ENCODE measurements at places on chromosomes 11 and 22.

DNA sequence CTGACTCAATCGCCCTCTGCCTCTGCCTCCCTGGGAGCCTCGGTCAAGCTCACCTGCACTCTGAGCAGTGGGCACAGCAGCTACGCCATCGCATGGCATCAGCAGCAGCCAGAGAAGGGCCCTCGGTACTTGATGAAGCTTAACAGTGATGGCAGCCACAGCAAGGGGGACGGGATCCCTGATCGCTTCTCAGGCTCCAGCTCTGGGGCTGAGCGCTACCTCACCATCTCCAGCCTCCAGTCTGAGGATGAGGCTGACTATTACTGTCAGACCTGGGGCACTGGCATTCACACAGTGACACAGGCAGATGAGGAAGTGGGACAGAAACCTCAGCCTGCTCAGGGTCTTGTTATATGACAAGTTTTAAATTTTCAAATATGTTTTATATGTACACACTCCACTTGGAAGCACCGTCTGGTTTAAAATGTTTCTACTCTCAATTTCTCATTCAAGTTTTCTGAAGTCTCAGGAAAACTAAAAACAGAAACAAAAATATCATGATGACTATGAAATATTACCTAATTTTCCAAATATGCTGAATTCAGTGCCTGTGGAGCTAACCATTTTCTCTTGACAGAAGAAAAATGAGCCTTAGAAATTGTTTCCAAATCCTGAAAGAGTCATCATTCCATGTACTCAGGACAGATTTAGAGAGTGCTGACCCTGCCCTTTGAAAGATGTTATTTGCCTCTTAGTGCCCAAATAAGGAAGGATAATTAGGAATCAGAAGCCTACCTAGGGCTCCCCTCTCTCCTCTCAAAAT, 48.8 kb upstream of the TOP3B start:
- no peaks in the 10 kb centered on the region for H3K36me3 ChIP-seq
- DNase-seq = peak; percentile 38
- H3K4me1 ChIP-seq = peaks cover 54% of the 10 kb centered on the region
- peak overlapping the region; percentile 94 for H3K4me3 ChIP-seq

DNA sequence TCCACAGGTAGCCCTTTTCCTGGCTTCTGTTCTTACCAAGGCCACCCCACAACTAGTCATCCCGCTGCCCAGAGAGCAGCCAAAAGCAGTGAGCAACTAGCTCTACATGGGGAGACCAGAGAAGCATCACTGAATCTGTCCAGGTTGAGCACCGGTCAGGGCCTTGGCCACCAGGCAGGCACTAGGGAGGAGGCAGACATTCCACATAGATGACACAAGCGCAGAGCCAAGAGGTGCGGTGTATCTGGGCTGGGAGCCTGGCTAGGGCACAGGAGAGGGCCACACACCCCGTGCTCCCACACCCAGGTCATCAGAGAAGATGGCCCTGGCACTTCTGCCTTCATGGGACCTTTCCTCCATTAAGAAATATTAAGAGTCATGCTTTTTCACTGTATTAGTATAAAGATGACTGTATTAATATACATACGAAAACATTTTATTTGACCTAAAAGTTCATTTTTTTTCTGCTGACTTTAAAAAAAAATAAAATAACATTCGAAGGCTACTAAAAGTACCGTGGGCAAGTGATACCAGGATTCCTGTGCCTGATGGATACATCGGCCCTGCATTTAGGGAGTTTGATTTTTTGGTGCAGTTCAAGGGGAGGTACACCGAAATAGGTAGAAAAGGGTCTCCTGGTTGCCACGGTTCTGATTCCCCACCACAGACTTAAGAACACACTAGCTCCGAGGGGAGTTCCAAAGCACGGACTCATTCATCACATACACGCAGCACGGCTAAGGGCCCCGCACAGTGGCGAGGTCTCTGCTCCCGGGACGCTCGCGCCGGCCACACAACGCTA, 1.2 kb downstream of the DGCR2 start:
- peaks cover 48% of the 10 kb centered on the region for H3K4me1 ChIP-seq
- H3K27me3 ChIP-seq = no peaks in the 10 kb centered on the region
- H3K27ac ChIP-seq = peak overlapping the region; percentile 55
- peak overlapping the region; percentile 87 for H3K4me3 ChIP-seq
- DNase-seq = no peak

DNA sequence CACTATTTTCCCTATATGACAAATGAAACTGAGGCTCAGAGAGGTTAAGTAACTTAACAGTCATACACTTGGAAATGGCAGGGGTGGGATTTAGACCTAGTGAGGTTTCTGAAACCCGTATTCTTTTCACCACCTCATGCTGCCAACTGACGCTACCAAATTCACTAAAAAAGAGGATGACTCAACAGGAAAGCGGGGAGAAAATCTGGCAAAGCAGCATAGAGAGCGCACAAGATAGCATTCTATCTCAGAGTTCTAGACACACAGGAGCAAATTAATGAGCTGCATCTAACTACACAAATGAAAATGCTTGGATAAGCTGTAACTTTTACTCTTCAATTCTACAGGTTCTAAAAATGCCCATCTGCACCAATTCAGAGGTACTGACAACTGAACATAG, 136.4 kb downstream of the RBFOX2 start:
- H3K36me3 ChIP-seq = no peaks in the 10 kb centered on the region
- DNase-seq = no peak
- peaks cover 20% of the 10 kb centered on the region for H3K27me3 ChIP-seq
- H3K4me1 ChIP-seq = no peaks in the 10 kb centered on the region

GRCh38 chr11:1228101-1228821, 5.4 kb downstream of the MUC5B start:
- no peak for DNase-seq
- no peaks in the 10 kb centered on the region for H3K36me3 ChIP-seq
- no peaks in the 10 kb centered on the region for H3K4me1 ChIP-seq
- no peak overlapping the region for H3K27ac ChIP-seq
- H3K27me3 ChIP-seq = peaks cover 3% of the 10 kb centered on the region

- H3K36me3 ChIP-seq = peaks cover 1% of the 10 kb centered on the region
- no peak for DNase-seq
- H3K27ac ChIP-seq = no peak overlapping the region
- no peak overlapping the region for H3K4me3 ChIP-seq
- H3K27me3 ChIP-seq = peaks cover 15% of the 10 kb centered on the region
Observed at GRCh38 chr22:46512039-46512370, 25.4 kb downstream of the CELSR1 start.

GRCh38 chr22:39565414-39565944, 5.1 kb upstream of the CACNA1I start:
- H3K27ac ChIP-seq = no peak overlapping the region
- H3K4me1 ChIP-seq = peaks cover 17% of the 10 kb centered on the region
- no peak overlapping the region for H3K4me3 ChIP-seq
- DNase-seq = no peak

- peak overlapping the region; percentile 92 for H3K4me3 ChIP-seq
- peaks cover 24% of the 10 kb centered on the region for H3K4me1 ChIP-seq
- peaks cover 9% of the 10 kb centered on the region for H3K36me3 ChIP-seq
Observed at GRCh38 chr22:32475468-32476010, 928 bp downstream of the FBXO7 start.

DNA sequence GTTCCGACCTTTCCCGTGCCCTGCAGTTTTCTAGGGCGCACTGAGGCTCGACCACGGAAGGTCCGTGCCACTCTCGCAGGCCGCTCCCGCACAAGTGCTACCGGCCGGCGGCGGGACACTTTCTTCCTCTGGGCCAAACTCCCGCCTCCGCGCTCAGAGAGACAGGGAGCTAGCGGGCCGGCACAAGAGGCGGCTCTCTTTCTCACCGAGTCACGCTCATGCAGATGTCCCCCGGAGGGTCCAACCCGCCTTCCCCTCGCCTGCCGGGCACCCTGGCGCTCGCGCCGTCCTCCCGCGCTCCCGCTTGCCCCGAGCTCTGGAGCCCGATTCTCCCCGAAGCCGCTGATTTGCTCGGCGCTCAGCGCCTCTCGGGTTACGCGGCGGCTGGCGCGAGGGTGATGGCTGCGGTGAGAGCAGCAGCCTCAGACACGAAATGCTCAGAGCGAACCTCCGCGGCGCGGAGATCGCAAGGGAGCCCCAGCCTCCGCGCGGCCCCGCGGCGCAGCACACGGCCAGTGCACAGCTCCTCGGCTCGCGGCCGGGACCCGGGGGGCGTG, 1.0 kb downstream of the LMO1 start:
- peaks cover 6% of the 10 kb centered on the region for H3K4me1 ChIP-seq
- no peaks in the 10 kb centered on the region for H3K36me3 ChIP-seq
- peaks cover 28% of the 10 kb centered on the region for H3K27me3 ChIP-seq
- H3K27ac ChIP-seq = no peak overlapping the region
- H3K4me3 ChIP-seq = peak overlapping the region; percentile 77
- DNase-seq = peak; percentile 16

GRCh38 chr11:85316967-85317366, 310.2 kb downstream of the DLG2 start:
- peak; percentile 59 for DNase-seq
- peaks cover 21% of the 10 kb centered on the region for H3K4me1 ChIP-seq
- H3K4me3 ChIP-seq = peak overlapping the region; percentile 18
- no peaks in the 10 kb centered on the region for H3K27me3 ChIP-seq

DNA sequence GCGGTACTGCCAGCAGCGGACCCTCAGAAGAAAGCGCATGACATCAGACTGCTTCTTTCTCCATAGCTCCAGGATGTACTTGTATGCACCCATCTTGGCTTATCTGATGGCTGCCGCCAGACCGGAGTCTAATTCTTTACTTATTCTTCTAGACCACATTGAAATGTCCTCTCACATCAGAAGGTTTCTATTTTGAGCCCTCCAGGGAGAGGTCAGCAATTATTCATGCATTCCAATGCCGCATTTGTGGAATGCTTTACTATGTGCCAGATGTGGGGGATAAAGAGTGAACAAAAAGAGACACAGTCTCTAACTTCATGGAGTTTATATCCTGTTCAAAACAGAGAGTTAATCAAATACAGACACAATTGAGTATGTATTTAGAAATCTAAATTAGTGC, 230.1 kb downstream of the MIAT start:
- H3K27me3 ChIP-seq = peaks cover 7% of the 10 kb centered on the region
- peaks cover 2% of the 10 kb centered on the region for H3K4me1 ChIP-seq
- H3K36me3 ChIP-seq = peaks cover 15% of the 10 kb centered on the region
- H3K27ac ChIP-seq = no peak overlapping the region
- DNase-seq = no peak

DNA sequence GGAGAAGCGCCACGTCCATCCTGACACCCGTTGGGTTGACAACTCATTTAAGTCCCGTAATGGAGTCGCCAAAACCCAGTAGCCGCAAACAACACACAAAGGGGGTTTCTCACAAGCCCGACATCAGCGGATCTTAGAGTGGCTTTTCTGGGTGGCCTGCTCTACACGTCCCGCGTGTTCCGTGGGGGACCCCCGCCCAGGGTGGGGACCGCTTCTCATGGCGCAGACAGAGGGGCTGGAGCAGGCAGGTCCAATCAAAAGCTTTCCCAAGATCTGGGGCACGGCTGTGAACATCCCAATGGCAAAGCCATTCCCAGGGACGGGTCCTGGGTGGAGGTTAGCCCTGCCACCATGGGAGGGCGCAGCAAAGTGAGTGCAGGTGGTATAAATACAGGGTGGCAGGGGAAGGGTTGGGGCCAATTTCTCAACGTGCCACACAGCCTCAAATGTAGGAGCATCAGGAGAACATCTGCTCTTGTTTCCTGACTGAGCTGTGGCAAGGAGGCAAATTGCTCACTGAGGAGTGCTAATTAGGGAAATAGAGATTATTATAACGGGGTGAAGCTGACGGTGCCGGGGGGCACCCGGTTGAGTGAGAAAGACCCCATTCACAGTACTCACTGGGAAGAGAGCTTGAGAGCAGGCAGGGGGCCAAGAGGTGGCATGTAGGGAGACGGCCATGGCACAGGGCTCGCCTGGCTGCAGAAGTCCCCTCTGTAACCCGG, 1447.2 kb downstream of the TBC1D22A start:
- H3K4me1 ChIP-seq = no peaks in the 10 kb centered on the region
- H3K36me3 ChIP-seq = no peaks in the 10 kb centered on the region
- no peak overlapping the region for H3K27ac ChIP-seq
- H3K4me3 ChIP-seq = no peak overlapping the region
- no peak for DNase-seq
- H3K27me3 ChIP-seq = peaks cover 11% of the 10 kb centered on the region

DNA sequence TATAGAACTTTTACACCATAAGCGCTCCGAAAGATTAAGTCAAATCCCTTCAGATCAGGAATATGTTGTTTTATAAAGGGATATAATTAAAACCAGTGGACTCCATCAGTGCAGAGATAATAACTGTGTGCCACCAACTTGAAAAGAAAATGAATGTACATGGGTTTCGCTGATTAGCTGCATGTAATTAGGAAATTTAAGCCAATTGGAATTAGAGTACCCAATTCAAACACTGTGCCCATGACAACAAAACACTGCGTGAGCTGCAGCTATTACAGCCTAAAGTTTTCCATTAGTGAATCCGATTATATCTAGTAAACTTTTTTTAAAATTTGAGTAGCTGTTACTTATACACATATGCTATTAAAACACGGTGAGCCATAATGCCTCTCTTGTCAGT, 392.3 kb upstream of the ARHGAP42 start:
- no peaks in the 10 kb centered on the region for H3K4me1 ChIP-seq
- no peak overlapping the region for H3K4me3 ChIP-seq
- H3K27me3 ChIP-seq = no peaks in the 10 kb centered on the region
- no peak overlapping the region for H3K27ac ChIP-seq
- no peaks in the 10 kb centered on the region for H3K36me3 ChIP-seq

- DNase-seq = no peak
- H3K27ac ChIP-seq = no peak overlapping the region
- no peak overlapping the region for H3K4me3 ChIP-seq
- peaks cover 1% of the 10 kb centered on the region for H3K27me3 ChIP-seq
- no peaks in the 10 kb centered on the region for H3K4me1 ChIP-seq
Observed at GRCh38 chr11:101446238-101446637, 137.6 kb downstream of the TRPC6 start.

GRCh38 chr22:44407171-44407986, 90.7 kb downstream of the RTL6 start:
- no peak overlapping the region for H3K27ac ChIP-seq
- no peaks in the 10 kb centered on the region for H3K4me1 ChIP-seq
- H3K4me3 ChIP-seq = no peak overlapping the region
- peaks cover 5% of the 10 kb centered on the region for H3K27me3 ChIP-seq
- H3K36me3 ChIP-seq = no peaks in the 10 kb centered on the region

GRCh38 chr22:36017651-36018091, 11.0 kb downstream of the RBFOX2 start:
- H3K27me3 ChIP-seq = peaks cover 24% of the 10 kb centered on the region
- no peaks in the 10 kb centered on the region for H3K36me3 ChIP-seq
- DNase-seq = peak; percentile 26
- peaks cover 12% of the 10 kb centered on the region for H3K4me1 ChIP-seq
- no peak overlapping the region for H3K4me3 ChIP-seq
- H3K27ac ChIP-seq = peak overlapping the region; percentile 93

DNA sequence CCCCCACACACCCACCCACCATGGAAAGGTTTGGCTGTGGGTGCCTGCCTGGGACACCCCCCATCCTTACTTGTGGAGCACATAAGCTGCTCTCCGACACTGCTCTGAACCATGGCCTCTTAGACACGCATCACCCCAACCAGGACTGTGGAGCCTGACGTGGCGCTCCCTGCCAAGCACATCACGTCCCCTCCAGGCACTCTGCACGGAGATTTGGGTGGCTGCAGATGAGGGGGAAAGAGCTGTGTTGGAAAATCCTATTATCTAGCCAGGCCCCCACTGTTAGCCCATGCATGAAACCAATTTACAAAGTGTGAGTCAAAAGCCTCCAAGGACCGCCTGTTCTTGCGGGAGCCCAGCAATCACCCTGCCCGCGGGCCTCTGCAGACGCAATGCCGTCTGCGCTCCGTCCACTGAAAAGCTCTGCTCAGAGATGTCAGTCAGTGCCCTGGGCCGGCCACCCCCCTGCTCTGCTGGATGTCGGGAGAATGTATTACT, 163.4 kb upstream of the NECTIN1 start:
- H3K4me3 ChIP-seq = no peak overlapping the region
- peaks cover 7% of the 10 kb centered on the region for H3K27me3 ChIP-seq
- no peaks in the 10 kb centered on the region for H3K36me3 ChIP-seq
- DNase-seq = no peak
- no peaks in the 10 kb centered on the region for H3K4me1 ChIP-seq
